Activated CD8-positive, alpha-beta memory T cell treated with anti-CD3 and anti-CD28 coated beads, Interleukin-2, amount 10 ng/mL, durations not matched to agents 7 days and 5 days (primary cell): ENCODE measurements at places on chromosomes 3 and 15. TPM values are rescaled to one million over a fixed set of nuclear protein-coding genes. Genes with fewer than 3 reads are reported as not detected.

Gene CCDC54
- not detected for total RNA-seq

Gene LCTL
- total RNA-seq = not detected

Gene PEX5L
- 1.1 TPM for total RNA-seq

- peaks cover 8% of the 10 kb centered on the region for H3K27me3 ChIP-seq
- peaks cover 10% of the 10 kb centered on the region for H3K4me1 ChIP-seq
- H3K4me3 ChIP-seq = no peak overlapping the region
- no peak for DNase-seq
These were observed 281.9 kb upstream of the ICE2 start for GRCh38 chr15:60760646-60761504.

DNA sequence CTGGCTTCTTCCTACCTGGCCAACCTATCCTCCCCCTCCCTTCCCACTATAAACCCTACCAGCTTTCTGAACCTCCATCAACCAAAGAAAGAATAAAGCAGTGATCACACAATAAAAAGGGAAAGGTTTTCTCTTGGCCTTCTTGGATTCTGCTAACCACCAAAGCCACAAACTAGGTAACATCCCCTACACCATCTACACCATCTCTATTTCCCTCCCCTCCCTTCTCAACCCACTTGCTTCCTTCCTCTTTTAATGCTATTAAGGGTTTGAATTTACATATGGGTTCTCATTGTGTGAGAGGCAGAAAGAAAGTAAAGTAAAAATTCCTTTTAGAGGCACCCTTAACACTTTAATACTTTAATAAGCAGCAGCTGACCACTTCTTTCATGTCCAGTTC lies 25.8 kb upstream of the RSL24D1 start:
- no peak for DNase-seq
- peaks cover 88% of the 10 kb centered on the region for H3K4me1 ChIP-seq
- H3K36me3 ChIP-seq = peaks cover 56% of the 10 kb centered on the region
- no peaks in the 10 kb centered on the region for H3K27me3 ChIP-seq

DNA sequence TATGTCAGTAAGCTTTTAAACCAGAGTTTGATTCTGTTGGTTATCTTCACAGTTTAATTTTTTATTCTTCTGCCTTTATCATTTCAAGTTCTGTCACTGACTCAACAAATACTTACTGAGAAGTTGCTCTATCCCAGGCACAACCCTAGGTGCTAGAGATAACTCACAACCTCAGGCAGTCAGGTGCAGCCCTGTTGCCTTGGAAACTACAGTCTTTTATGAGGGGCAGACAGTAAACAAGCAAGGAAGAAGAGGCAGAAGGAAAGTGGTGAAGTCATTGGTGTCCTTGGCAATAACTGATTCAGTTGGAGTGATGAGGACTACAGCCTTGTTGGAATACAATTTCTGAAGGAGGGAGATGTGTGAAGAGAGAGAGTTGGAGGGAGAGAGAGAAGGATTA lies 142.1 kb upstream of the LRTM1 start:
- H3K36me3 ChIP-seq = no peaks in the 10 kb centered on the region
- no peak overlapping the region for H3K4me3 ChIP-seq
- no peaks in the 10 kb centered on the region for H3K27me3 ChIP-seq
- no peak for DNase-seq

- peak; percentile 21 for DNase-seq
- no peak overlapping the region for H3K27ac ChIP-seq
- H3K36me3 ChIP-seq = no peaks in the 10 kb centered on the region
- H3K4me1 ChIP-seq = peaks cover 4% of the 10 kb centered on the region
- H3K27me3 ChIP-seq = peaks cover 33% of the 10 kb centered on the region
- H3K4me3 ChIP-seq = no peak overlapping the region
These were observed 181.4 kb downstream of the OPA1 start for GRCh38 chr3:193774272-193774915.

DNA sequence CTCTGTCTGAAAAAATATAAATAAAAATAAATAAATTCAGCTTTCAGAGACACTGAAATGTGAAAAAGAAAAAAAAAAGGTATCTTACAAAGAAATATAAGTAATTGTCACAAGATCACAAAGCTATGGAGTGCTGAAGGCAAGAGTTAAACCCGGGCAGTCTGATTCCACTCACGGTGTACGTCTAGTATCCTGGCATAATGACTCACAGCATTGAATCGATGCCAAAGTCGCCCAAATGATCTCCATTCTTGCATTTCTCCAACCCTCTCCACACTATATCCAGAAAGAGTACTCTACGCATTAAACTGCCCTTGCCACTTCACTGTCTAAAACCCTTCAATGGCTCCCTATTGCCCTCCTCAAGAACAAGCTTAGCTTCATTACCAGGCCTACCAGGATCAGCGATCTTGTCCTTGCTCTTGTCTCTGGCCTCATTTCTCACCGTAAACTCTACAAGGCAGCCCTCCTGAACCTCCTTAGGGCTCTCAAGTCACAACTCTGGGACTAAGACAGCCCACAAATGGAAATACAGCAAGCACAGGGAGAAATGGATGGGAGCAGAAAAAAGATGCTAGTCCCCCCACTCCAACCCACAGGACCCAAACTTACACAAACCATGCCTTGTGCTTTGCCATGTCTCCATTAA lies 7.7 kb downstream of the SUCLG2 start:
- peaks cover 24% of the 10 kb centered on the region for H3K4me1 ChIP-seq
- H3K27ac ChIP-seq = no peak overlapping the region
- H3K27me3 ChIP-seq = no peaks in the 10 kb centered on the region
- H3K36me3 ChIP-seq = peaks cover 80% of the 10 kb centered on the region
- no peak for DNase-seq

GRCh38 chr3:179000144-179000543 lies 71.5 kb downstream of the ZMAT3 start:
- no peak overlapping the region for H3K4me3 ChIP-seq
- H3K27ac ChIP-seq = no peak overlapping the region
- H3K4me1 ChIP-seq = peaks cover 18% of the 10 kb centered on the region
- H3K27me3 ChIP-seq = peaks cover 2% of the 10 kb centered on the region

Gene BCHE
- not detected for total RNA-seq
